Coronary artery (tissue), 2 donors: ENCODE measurements at places on chromosomes 13 and 19.

DNA sequence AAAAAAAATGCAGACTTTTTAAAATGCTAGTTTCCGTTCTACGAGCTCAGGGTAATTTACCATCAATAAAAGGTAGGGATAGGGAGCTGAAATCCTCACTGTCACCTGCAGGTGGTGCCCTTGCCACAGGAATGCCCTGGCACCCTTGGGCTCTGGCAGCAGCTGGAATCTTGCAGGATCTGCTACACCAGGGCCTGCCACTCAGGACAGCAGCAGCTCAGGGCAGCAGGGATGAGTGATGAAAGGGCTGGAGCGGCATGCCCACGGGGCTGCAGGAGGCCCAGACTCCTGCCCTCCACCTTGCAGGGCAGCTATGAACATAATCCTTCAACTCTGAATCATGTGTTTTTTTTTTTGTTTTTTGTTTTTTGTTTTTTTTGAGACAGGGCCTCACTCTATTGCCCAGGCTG is 54.0 kb downstream of the GNG7 start:
- DNase-seq = peak; percentile 74

DNA sequence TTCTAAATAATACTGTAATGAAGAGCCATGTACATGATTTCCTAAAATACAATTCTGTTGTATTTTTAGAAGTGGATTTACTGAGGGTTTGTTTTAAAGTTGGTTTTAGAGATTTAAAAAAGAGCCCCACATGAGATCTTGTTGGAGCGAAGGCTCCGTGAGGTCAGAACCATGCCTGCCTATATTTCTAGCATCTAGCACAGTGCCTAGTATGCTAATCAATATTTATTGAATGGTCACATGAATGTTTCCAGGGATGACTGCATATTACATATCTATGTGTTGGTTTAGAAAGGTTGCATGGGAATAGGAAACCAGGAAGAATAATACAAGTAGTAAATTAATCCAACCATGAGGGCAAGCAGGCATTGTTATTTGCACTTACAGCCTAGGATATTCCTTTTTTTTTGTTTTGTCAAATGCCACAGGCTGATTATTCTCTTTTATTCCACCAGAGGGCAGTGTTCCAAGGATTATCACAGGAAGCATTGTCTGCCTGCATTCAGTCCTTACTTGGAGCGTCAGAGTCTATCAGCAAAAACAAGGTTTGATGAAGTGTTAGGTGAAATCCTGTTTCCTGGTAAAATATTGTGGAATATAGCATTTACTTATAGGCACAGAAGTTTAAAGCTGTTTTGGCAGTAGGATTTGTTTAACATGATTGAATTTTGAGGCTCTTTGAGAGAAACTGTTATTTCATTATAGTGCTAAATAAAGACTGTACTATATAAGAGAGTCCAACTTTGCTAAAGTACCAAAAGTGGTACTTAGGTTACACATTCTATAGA is 46.8 kb downstream of the COG3 start:
- no peak for DNase-seq

- no peak for DNase-seq
Observed at GRCh38 chr13:31749929-31750328, 10.6 kb downstream of the RXFP2 start.

GRCh38 chr19:49890349-49891311 is 6.1 kb downstream of the IL4I1 start:
- DNase-seq = no peak

DNA sequence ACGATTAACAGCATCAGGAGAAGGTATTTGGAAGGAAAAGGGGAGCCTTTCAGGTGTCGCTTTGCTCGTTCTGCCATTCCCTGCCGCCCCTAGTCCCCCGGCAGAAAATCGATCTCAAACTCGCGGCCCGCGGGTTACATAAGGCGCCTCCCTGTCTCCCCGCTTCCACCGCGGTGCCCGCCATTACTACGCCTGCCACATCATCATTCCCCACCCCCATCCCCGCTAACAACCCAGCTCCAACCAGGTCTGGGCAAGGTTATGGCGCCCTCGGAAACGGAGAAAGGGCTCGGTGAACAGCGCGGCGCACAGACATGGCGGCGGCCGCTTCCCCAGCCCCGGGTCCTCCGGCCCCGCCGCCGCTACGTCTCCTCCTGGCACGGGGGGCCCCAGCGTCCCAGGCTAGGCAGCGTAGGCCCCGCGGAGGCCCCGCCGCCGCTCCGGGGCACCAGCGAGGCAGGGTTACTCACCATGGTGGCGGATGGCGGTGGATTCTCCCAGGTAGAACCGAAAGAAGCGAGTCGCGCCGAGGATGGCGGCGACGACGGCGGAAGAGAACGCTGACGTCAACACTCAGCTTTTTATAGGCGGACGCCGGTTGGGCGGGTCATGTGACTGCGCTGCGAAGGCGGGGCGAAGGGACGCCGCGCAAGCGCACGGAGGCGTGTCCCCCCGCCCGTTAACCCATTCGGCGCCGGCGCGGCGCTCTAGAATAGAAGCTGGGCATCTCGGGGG is at the start of gene EEF2:
Gene EEF2, minus strand, starts transcription at position 556 of the 735 bp plus-strand sequence. Its CDS starts 83 bp downstream, at position 473.
- DNase-seq = peak; percentile 92

GRCh38 chr19:56252699-56253422 is 19.7 kb upstream of the EDDM13 start:
- DNase-seq = no peak

DNA sequence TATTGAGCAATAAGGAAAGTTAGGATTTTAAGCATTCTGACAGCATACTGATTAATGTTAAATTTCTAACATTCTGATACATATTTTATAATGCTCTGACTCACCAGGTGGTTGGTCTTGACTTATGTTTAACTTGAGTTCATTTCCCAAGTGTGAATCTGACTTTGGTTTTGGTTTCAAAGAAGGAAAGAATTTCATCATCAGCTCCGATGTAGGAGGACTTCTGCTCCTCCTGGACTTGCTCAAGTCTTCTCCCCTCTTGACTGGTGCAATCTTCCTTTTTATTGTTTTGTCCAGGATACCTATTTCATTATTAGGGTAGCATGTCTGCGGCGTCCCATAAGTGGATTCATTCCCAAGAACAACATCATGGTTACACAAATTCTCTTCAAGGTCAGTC is 141.3 kb downstream of the RNF17 start:
- no peak for DNase-seq

DNA sequence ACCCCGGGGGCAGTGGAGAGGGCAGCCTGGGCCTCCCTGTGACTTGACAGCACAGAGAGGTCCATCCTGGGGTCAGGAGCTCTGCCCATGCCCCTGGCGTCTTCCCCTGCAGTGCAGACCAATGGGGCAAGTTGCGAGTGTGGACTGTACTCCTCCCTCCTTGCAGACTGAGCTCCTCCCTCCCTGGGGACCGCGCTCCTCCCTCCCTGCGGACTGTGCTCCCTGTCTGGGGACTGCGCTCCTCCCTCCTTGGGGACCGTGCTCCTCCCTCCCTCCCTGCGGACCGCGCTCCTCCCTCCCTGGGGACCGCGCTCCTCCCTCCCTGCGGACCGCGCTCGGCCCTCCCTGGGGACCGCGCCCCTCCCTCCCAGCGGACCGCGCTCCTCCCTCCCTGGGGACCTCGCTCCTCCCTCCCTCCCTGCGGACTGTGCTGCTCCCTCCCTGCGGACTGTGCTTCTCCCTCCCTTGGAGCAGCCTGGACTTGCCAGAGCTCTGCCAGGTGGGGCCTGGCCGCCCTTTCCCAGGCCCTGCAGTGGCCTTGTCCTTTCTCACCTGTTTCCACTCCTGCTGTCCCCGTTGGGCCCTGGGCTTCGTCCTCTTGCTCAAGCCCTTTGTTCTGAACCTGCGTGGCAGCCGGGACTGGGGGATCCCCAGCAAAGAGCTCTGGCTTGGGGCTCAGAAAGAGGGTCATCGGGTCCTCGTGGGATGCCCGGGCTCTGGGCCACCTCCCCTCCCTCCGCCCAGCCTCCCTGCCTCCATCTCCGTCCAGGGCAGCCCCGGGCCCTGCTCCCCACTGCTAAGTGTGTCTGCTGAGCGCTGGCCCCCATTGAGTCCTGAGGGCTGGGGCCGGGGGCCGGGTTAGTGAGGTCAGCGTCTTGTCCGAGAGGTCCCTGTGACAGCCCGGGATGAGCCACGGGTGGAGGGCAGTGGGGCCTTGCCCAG is 6.8 kb downstream of the GAMT start:
- no peak for DNase-seq

DNA sequence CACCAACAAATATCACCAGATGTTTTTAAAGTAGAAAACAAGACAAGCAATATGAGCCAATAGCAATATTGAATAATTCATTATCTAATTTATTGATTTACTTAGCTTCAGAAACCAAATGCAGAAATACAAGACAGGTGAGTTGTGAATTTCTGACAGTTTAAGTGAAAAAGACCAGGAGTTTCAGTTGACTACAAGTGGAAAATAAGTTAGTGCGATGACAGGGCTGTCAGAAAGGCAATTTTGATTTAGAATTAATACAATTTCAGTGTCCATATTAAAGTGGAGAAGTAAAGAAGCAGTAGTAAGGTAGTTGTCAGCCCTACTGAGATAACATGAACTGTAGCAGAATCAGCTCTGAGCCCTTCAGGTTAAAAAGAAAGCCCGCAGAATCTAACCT is 1066.7 kb upstream of the ATXN8OS start:
- no peak for DNase-seq

DNA sequence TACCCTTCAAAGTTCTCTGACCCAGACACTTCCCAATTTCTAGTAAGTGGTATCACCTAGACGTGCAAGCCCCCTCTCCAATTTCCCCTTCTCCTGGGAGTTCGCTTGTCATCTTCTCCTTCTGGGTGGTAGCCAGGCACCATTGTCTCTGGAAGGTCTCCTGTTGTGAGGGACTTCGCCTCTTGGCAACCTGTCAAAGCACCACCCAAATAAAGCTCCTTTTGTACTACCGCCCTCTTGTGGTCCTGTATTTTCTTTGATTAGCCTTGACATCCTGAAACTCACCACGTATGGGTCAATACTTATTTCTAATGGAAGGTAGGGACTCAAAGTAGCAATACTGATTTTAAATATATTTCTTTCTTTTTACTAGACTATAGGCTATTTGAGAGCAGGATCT is 8.2 kb downstream of the GPC5 start:
- DNase-seq = no peak

- no peak for DNase-seq
Observed at GRCh38 chr13:69391756-69392155, 715.9 kb upstream of the ATXN8OS start.

DNA sequence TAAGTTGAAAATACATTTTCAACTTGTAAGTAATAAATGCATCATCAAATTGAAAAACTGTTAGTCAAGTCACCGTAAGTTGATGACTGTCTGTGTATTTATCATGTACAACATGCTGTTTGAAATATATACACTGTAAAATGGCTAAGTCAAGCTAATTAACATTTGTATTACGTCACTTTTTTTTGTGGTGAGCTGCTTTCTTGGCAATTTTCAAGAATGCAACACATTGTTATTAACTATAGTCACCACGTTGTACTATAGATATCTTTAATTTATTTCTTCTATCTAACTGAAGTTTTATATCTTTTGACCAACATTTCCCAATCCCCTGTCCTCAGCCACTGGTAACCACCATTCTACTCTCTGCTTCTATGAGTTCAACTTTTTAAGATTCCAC is 57.0 kb downstream of the RBM26 start:
- DNase-seq = no peak

GRCh38 chr13:25295701-25296100 is 5.7 kb upstream of the NUP58 start:
- DNase-seq = no peak

- DNase-seq = no peak
Observed at GRCh38 chr19:42267644-42268141, 1.4 kb upstream of the CIC start.

- no peak for DNase-seq
Observed at GRCh38 chr19:570937-571565, 1.3 kb upstream of the BSG start.

GRCh38 chr19:49863254-49863934 is 4.0 kb downstream of the PNKP start:
- no peak for DNase-seq

DNA sequence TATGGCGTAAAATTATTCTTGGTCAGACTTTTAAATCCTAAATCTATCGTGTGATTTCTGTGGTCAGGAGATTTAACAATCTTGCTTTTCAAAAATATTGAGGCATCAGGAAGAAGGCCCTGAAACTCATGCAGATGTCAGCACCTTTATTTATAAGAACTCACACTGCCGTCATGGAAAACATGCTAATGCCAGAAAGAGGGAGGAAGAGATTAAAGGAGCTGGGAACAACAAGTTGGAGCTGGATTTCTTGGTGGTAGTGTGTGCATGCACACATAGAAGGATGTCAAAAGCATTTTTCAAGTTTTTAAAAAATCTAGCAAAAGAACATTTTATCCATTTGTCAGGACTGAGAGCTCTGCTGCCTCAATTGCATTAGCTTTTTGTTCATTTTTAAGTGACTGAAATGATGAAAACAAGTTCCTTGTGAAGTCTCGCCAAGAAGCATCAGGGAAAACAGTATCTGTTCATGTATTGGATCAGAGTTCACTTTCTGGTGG is 342.5 kb downstream of the SPRY2 start:
- DNase-seq = no peak

DNA sequence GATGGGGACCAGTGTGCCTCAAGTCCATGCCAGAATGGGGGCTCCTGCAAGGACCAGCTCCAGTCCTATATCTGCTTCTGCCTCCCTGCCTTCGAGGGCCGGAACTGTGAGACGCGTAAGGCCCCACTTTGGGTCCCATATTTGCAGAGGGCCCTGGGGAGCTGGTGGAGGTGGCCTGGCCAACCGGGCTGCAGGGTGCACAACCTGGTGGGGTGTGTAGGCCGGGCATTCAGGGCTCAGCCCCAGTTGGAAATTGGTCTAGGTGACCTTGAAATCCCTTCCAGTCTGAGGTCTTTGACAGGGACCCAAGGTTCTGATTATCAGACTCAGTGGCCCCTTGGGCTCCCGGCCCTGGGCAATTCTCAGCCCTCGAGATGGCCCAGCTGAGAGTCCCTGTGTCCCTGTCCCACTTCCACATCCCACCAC is 8.3 kb downstream of the F7 start:
- peak; percentile 41 for DNase-seq
